ENCODE measurements at places on chromosomes 12 and 14.

DNA sequence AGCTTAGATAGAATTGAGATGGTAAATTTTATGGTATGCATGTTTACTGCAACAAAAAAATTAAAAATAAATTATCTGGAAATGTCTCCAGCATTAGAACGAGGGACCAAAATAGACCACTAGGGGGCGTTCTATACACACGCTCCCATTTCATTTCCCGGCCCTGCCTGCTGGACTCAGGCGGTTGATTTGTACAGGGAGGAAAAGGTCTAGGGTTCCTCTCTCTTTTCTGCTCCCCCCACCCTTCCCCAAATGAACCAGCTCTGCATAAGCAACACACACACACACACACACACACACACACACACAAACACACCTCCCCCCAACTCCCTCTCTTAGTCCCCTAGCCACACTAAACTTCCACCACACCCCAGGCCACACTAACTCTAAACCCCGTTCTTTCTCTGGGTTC lies 7.8 kb upstream of the DTX1 start:
- peak; percentile 27 for DNase-seq

DNA sequence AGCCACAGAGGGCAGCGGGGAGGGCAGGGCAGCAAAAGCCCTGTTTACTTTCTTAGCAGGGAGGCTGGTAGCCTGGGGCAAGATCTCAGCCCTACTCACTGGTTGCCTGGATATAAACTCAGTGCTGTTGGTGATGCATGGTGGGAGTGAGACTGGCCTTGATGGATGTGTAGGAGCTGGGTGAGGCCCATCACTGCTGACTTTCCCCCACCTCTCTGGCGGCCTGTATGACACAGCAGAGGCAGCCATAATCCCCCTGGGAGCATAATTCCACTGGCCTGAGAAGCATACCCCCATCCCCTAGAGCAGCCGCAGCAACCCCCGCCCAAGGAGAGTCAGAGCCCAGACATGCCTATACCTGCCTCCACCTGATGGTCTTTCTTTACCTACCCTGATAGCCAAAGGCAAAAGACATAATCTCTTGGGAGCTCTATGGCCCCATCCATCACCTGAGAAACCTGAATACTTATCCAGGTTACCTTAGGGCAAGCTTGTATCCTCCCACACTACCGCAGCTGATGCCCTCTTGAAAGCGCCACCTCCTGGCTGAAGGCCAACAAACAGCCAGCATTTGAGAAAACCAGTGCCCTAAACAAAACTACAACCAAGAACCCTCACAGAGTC lies 59.3 kb downstream of the DNAI7 start:
- no peak for DNase-seq

DNA sequence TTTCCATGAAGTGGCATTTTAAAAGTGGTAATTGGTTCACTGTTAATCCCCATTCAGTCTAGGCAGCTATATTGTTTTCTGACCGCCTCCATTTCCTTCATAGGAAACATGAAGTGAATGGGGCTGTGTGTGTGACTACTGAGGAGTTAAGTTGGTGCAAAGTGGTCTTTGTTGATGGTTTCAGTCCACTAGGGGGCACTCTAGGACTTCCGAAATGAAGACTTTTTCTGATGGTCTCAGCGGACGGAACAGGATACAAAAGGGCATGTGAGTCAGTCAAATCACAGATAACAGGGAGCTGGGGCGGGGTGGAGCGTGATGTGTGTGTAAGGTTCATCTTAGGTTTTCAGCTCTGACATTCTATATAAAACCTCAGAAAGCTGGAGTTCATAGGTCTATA lies 240.1 kb upstream of the OR4E1 start:
- peak; percentile 48 for DNase-seq

DNA sequence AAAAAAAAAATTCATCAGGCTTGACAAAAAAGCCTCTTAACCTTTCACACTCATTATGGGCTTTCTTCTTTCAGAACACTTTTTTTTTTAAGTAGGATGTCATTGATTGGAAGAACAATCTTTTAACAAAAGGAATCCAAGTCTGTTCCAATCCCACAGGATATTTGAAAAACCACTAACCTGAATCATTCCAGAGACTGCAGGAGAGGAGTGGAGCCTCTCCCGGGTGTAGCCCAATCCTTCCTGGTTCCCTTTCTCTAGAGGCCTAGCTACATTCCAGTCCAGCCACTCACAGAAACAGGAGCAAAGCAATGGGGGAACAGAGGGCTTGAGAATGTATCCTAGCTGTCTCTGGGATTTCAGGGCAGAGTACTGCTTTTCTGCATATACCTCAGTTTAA lies 4.3 kb downstream of the MFAP5 start:
- no peak for DNase-seq

DNA sequence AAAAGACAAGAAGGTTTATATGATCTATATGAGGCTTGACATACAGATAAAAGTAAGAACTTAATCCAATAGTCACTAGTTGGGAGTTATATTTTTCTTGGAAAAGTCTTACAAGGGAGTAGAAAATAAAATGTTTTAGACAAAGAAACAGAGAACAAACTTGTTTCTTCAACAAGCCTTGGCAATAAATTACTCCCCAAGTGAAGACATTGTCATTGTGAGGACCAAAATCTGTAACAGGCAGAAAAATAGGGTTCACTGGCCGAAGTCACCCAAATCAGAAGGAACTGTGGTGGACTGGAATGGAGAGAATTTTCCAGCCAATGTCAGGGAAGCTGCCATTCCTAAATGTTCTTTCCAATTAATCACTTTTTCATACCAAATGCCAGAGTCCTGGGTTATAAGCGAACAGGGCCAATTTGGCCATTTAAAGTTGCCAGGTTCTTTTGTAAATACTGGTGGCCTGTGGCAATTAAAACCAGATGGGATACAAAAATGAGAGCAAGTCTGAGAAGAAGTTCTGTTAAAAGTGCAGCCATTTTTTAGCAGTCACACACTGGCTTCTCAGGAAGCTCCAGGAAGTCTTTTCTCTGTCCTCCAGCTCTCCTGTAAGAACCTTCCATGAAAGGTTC lies 117.3 kb upstream of the OVCH1 start:
- no peak for DNase-seq

DNA sequence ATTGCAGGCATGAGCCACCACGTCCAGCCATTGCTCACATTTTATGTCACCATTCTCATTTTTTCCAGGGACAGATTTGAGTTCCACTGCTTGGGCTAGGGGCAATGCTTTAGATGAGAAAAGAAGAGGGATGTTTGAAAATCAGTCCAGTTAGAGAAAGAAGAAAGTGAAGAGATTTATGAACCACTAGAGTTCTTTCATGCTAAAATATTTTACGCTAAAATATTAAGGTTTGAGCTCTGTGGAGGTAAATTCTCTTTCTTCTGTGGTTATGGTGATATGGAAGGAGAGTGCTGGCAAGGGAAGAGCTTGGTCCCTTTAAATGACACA lies 21.5 kb downstream of the CFL2 start:
- no peak for DNase-seq

- no peak for DNase-seq
These were observed 85.4 kb downstream of the ZFP36L1 start for GRCh38 chr14:68707482-68707881.

DNA sequence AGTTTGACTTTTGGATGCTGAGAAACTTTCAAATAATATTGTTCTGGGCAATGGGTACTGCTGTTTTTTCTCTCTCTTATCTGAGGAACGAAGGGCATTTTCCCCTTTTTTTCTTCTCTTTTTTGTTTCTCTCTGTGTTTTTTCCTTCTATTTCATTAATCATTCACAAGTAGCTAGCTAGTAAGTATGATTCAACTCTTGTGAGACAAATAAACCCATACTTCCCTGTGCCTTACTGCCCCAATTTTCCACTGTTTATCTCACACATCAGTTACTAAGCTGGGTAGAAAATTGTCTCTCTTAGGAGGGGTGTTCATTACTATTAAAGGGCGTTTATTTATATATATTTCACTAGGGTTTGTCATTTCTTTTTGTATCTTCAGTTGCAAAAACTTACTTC lies 437.6 kb downstream of the RERGL start:
- DNase-seq, result no peak

DNA sequence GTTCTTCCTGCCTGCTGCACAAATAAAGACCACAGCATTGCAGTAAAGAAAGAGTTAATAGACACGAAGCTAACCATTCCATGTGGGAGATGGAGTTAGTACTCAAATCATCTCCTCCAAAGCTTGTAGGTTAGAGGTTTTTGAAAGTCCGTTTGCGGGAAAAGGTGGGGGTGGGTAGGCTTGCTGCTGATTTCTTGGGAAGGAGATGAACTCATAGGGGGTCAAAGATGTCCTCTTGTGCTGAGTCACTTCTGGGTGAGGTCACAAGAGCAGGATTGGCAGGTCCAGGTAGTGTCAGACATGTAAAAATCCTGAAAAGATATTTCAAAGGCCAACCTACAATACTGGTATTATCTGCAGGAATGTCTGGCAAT lies 66.4 kb downstream of the PTHLH start:
- no peak for DNase-seq

GRCh38 chr12:20183563-20183962 lies 184.8 kb upstream of the PDE3A start:
- DNase-seq, result no peak

DNA sequence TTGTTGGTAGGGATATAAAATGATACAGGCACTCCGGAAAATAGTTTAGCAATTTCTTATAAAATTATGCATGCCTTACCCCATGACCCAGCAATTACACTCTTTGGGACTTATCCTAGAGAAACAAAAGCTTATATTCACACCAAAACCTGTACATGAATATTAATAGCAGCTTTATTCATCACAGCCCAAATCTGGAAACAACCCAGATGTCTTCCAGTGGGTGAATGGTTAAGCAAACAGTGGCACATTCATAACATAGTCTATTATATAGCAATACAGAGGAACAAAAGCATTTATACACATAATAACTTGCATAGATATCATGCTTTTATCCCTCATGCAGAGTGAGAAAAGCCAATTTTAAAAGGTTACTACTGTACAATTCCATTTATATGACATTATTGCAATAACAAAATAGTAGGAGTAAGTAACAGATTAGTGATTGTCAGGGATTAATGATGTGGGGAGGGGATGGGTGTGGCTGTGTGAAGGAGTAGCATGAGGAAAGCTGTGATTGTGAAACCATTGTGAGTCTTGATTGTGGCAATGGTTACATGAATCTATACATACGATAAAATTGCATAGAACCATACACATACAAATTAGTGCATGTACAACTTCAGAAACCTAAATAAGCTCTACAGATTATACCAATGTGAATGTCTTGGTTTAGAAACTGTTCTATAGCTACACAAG lies 363.1 kb upstream of the OR4E1 start:
- no peak for DNase-seq

GRCh38 chr14:43012817-43013216 lies 1406.1 kb downstream of the LRFN5 start:
- DNase-seq, result no peak

DNA sequence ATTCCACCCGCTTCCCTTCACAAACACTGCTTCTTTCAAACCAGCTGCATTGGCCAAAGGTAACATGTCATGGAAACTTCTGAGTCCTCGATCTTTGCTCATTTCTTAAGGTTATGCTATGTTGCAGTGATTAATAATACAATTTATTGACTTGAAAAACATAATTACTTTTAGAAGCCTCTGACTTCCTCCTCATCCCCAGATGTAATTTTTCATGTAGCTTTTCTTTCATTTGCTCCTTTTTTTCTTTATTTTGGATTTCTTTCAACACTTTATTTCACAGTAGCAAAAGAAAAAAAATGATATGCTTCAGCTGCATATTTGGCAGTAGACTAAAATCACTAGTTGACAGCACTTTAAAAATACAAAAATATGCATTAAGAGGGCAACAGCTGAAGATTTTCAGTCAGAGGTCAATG lies 116.2 kb downstream of the LRRIQ1 start:
- DNase-seq, result no peak

DNA sequence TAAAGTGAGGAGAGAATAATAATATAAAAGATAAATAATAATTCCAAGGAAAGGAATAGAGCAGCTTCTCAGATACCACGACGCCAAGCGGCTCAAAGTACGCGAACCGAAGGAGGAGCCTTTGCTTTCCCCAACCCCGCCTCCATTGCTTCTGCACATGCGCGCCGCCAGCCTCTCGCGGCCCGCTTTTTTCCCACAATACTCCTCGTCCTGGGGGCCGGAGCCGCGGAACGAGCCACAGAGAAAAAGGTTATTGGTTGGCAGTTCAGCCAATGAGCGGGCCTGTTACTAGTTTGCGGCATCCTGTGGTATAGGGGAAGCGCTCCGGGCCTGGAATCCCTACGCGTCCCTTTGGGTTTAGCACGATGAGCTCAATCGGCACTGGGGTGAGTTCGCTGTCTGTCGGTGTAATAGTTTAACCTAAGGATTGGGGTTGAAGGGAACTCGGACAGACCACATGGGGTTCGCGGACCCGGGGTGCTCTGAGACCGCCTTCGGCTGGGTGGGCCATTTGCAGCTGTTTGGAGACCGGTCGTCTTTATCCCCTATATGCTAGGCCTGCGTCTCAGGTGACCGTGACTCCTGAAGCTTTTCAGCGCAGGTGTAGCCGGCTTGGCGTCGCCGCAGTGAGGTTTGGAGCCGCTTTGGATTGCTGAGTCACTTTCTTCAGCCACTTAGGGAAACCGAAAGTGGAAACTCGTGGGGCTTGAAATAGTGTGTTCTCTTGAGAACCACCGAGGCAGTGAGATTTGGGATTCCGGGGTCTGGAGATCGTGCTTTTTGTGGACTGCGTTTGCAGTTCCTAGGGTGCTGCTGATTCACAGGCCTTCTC lies at the start of gene PSMA3:
PSMA3 (plus strand) TSS at position 288 of the 832 bp plus-strand sequence; CDS start at position 366, 78 bp downstream.
- peak; percentile 96 for DNase-seq

GRCh38 chr14:67998834-67999233 lies 179.3 kb downstream of the RAD51B start:
- no peak for DNase-seq

- DNase-seq, result no peak
These were observed 28.6 kb downstream of the MAX start for GRCh38 chr14:65073605-65074201.

GRCh38 chr12:20024194-20024593 lies 344.1 kb upstream of the PDE3A start:
- DNase-seq, result no peak

DNA sequence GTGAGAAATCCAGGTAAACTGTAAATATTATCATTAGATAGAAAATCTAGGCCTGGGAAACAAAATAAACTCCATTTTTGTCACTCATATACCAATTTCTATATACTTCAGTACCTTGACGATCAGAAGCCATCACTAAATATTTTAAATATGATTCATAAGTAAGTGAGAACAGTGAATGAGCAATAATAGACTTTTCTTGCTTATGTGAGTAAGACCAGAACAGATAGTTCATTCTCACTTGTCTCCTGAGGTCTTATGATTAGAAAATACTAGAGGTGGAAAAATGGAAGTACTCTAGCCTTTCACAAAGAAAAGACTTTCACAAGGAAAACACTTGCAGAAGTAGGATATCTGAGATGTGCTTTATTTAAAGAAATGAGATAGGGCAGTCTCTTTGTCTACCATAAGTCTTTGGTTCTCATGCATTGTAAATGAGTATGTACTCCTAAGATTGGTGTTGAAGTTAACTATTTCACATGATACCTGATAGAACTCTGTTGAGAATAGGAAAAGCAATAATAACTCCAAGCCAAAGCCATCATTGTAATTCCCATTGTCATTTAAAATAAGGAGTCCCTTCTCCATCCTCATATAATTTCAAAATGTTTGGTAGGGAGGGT lies 10.1 kb upstream of the SMCO3 start:
- no peak for DNase-seq
